A549 treated with AZD2906 at 1 μM for 4 hours (cell line): ENCODE measurements at places on chromosomes 2 and 18. TPM values are rescaled to one million over a fixed set of nuclear protein-coding genes. Genes with fewer than 3 reads are reported as not detected.

The DOK6 gene
- total RNA-seq, result not detected in 5 replicates

The SNTG2 gene
- total RNA-seq, result not detected in 5 replicates

The RPRM gene
- total RNA-seq, result 0.05 to 0.08 TPM (median 0.08 TPM) in 3 of 5 replicates, not detected in the others

The UGT1A8 gene
- 0.03 to 0.10 TPM (median 0.07 TPM) in 3 of 5 replicates, not detected in the others for total RNA-seq

The GALNT5 gene
- 1.6 to 2.3 TPM (median 1.8 TPM) in 5 replicates for total RNA-seq

The MYOM1 gene
- 0.10 to 0.32 TPM (median 0.13 TPM) in 5 replicates for total RNA-seq

The TWIST2 gene
- 8.5 to 16.9 TPM (median 14.4 TPM) in 5 replicates for total RNA-seq

The KCMF1 gene
- total RNA-seq, result 117 to 131 TPM (median 124 TPM) in 5 replicates

The DTNA gene
- 0.05 to 0.35 TPM (median 0.14 TPM) in 5 replicates for total RNA-seq

The RAB27B gene
- total RNA-seq, result 11.0 to 16.7 TPM (median 13.1 TPM) in 5 replicates
